Spleen (tissue), 13 donors: ENCODE measurements at places on chromosomes 11 and 22. TPM values are rescaled to one million over a fixed set of nuclear protein-coding genes. Genes with fewer than 3 reads are reported as not detected.

DNA sequence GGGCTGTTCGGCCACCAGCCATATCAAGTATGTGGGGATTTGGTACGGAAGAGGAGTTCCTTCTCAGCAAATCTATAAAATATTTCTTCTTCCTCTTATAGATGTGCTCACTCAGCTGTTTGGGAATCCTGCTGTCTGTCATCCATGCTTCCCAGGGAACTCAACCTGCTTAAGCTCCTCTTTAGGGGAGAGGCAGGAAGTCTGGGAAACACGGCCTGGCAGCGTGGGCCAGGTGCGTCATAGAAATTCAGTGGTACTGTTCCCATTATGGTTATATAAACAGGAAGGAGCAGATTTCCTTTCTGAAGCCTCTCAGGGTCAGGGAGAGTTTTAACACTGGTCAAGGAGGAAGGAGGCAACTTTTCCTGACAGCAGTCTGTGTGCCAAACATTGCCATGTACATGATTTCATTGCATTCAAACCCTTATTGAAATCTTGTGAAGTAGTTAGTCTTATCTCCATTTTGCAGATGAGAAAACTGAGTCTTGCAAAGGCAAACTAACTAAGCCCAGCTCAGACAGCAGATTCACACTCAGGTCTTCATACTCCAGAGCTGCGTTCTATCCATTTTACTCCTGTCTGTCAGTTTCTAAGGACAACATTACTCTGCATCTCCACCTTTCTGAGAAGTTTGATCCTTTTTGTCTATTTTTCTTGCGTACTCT, 35.4 kb upstream of the AMOTL1 start:
- H3K36me3 ChIP-seq = no peaks in the 10 kb centered on the region
- H3K27ac ChIP-seq = peak overlapping the region; percentile 78
- no peaks in the 10 kb centered on the region for H3K27me3 ChIP-seq

DNA sequence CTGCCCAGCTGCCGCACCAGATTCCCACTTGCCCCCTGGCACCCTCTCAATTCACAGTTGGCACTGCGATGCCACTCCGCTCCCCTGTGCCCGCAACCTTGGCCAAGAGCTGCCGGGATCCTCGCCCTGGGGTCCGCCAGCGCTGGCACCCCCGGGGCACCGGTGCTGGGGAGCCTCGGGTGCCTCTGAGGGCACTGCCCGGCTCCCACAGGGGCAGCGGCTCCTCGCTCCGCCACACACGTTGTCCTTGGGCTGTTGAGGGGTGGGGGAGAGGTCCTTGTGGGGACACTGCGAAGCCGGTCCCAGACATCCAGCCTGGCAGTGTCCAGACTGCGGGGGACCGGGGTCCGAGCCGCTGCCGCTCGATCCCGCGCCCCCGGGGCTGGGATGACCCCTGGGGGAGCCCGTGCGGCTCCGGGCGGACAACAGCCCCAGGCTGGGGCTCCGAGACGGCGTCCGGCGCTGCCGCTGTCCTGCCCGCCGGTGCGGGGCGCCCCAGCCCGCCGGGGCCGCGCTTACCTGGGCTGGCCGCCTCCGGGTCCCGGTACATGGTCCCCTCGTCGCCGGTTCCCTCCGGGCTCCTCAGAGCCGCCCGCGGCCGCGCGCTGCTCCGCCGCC, 496 bp downstream of the SYT7 start:
- DNase-seq = peak; percentile 83
- no peaks in the 10 kb centered on the region for H3K36me3 ChIP-seq
- H3K4me3 ChIP-seq = peak overlapping the region; percentile 55
- H3K4me1 ChIP-seq = peaks cover 35% of the 10 kb centered on the region

DNA sequence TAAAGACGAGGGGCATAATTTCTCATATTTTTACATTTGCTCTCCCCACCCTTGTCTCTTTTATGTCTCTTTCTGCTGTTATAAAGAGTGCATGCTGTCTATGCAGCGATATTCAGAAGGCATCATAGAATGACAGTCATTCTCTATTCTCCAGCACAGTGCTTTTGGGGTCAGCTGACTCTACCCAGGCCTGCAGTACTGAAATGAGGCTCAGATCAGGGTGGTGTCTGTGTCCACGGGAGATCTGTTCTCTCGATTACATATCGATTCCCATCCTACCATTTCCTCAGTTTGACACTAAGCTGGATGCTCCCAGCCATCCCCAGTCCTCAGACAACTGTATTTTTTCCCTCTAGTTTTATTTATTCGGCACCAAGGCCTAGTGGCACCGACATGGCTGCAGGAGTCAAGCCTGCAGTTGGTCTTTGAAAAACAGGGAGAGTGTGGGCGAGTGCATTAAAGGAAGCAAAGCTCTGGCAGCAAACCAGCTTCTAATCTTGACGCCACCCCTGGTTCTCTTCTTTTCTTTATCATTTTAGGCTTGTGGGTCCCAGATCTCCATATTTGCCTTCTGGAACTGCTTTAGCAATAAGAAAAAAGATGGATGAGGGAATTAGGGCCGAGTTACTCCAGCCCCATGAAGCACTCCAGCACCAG, 71.6 kb upstream of the PICALM start:
- no peaks in the 10 kb centered on the region for H3K27me3 ChIP-seq
- peaks cover 96% of the 10 kb centered on the region for H3K4me1 ChIP-seq
- no peak overlapping the region for H3K4me3 ChIP-seq
- no peak for DNase-seq

Gene MMP12
- polyA plus RNA-seq = 8.1 TPM

Gene TRIM22
- 169 TPM for polyA plus RNA-seq

Gene ALDH3B1
- 7.9 TPM for polyA plus RNA-seq
